KG1 (cell line): ENCODE measurements at places on chromosomes 11 and 22.

GRCh38 chr22:46914481-46914880 is 152.0 kb downstream of the TBC1D22A start:
- DNase-seq: no peak

GRCh38 chr11:116931206-116931953 is 94.0 kb upstream of the APOA1 start:
- peak; percentile 65 for DNase-seq

- no peak for DNase-seq
Observed at GRCh38 chr11:35968386-35969088, 24.7 kb downstream of the LDLRAD3 start.

DNA sequence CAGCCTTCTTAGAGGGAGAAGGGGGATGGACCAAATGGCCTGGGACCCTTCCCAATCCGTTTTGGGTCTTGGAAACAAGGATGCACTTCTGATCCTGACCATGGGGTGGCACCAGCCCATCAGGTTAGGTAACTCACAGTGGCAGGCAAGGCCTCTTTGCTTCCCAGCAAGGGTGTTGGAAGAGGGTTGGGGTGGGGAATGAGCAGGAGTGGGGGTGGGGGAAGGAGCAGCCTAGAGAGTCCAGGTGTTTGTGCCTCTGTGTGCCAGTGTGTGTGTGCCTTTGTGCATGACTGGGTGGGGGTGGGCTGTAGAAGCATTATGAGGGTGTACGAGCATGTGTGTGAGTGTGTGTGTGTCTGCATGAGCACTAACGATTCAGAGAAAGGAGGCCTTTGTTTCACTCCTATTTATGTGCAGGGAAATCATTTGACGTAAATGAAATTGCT is 213.1 kb downstream of the INSC start:
- DNase-seq: no peak

DNA sequence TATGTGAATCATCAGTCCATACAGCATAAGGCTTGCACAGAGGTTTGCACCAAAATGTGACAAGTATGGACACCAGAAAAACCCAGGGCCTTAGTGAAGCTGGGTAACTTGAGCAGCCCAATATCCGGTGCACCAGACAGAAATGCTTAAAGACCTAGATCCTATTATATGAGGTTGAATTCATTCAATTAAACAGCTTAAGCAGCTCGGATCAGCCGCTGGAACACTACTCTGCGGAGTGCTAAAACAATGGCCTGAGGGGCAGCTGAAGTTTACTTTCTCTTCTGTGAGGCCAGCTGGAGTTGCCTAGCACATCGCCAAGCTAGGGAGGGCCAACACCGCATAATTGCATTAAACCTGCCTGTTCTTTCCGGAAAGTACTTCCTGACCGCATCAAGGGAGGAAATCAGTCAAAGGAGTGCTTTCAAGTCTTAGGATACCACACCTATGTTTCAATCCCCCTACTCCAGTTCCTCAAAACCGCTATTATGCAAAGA is 17.0 kb upstream of the FAM181B start:
- DNase-seq: peak; percentile 14

DNA sequence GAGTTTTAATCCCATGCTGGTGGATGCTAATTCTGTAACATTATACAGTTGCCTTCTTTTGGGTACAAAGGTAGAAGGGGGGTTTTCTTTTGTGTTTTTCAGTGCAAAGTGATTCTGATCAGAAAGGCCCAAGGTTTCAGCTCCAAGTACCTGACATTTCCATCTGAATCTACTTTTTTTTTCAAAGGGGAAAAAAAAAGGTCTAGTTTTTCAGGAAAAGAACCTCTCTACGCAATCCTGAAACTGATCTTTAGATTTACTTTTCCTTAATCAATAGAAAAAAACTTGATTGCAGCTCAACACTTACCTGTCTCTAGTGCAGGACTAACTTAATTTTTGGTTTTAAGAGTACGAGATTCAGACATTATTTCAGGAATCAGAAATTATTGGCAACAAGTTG is at the start of gene TECTA:
TECTA (plus strand) TSS at position 301 of the 400 bp plus-strand sequence. CDS start 1,423 bp downstream, outside the sequence.
- no peak for DNase-seq

GRCh38 chr11:68947151-68947550 is 33.6 kb downstream of the MRGPRD start:
- DNase-seq: no peak
